Lung microvascular endothelial cell (primary cell): ENCODE measurements at places on chromosomes 7 and 10. TPM values are rescaled to one million over a fixed set of nuclear protein-coding genes. Genes with fewer than 3 reads are reported as not detected.
A peak's percentile ranks its signal among the peaks of the same experiment; 100 is the strongest.

Gene PAX4
- not detected in 2 replicates for total RNA-seq

Gene TMEM229A
- total RNA-seq, result not detected in 2 replicates

GRCh38 chr7:21507627-21508343, 35.1 kb upstream of the DNAH11 start:
- peak; percentile 63 for DNase-seq

Gene CYP26A1
- 0.44 and 1.6 TPM in 2 replicates for total RNA-seq
